ENCODE measurements at places on chromosomes 16 and 17.
A peak's percentile ranks its signal among the peaks of the same experiment; 100 is the strongest.

GRCh38 chr17:34299027-34299426 is 13.5 kb downstream of the CCL11 start:
- DNase-seq: no peak

- no peak for DNase-seq
Measured at GRCh38 chr17:56809106-56809819, 24.5 kb downstream of the C17orf67 start.

DNA sequence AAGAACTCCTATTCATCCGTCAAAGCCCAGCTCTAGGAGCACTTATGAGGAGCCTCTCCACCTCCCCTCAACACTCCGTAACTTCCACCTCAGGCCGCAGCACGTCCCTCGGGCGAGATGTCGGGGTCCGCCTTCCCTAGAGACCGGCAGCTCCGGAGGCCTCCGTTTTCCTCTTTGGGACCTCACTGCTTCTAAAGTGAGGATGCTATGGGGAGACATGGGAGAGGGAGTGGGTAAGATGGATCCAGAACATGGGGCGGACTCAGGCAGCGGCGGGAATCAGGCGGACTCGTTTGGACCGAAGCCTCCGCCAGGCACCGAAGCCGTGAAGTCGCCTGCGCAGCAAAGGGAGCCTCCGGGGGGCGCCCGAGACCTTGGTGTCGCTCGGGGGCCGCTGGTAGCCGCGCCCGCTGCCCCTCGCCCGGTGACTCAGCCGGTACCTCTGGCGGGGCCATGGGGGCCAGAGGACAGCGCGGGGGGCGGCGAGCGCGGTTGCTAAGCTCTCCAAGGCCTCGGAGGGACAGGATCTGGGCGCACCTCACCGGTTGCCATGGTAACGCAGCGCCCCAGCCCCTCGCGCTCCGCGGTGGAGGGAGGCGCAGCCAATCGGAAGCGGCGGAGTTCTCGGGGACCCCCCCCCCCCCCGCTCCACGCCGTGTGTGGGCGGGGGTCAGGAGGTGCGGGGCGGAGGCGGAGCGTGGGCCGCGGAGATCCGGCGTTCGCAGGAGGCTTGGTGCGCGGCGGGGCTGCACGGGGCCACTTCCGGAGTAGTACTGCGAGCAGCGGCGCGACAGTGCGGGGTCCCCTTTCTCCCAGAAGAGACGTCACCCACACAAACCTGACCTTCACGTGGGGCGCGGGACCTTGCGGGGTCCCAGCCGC is 1.3 kb upstream of the HIC1 start:
- DNase-seq: no peak

GRCh38 chr17:4862720-4863119 is 29.6 kb downstream of the MINK1 start:
- no peak for DNase-seq

DNA sequence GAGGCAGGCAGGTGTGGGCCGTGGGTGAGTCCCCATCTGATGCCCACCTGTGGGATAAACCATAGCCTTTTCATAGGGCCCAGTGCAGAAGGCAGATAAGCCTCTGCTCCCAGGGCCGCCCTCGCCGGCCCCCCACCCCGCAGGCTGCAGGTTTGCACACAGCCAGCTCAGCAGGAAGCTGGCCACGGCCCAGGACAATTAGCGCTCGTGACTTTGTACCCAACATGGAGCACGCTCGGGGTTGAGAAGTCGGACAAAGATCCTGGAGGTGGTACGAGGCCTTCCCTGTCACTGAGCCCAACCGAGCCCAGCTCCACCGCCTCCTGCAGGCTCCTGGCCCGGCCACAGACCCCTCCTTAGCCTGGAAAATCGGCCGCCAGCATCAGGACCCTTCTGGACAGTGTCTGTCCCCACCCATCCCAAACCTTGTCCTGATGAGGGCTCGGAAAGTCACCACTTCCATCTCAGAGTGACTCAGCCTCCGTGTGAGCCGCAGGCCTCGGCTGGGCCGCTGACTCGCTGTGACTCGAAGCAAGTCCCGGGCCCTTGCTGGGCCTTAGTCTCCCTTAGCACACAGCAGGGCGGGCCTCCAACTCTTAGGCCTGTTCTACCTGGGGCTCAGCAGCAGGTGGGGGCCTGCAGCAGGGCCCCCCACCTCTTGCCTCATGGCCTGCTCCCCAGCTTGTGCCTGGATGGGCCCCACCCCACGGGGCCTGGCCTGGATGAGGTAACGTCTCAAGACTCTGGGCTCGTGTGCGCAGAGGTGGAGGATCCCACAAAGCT is 22.7 kb downstream of the FAM83G start:
- peak; percentile 31 for DNase-seq

- no peak for DNase-seq
Measured at GRCh38 chr16:81612351-81613163, 166.5 kb upstream of the PLCG2 start.

DNA sequence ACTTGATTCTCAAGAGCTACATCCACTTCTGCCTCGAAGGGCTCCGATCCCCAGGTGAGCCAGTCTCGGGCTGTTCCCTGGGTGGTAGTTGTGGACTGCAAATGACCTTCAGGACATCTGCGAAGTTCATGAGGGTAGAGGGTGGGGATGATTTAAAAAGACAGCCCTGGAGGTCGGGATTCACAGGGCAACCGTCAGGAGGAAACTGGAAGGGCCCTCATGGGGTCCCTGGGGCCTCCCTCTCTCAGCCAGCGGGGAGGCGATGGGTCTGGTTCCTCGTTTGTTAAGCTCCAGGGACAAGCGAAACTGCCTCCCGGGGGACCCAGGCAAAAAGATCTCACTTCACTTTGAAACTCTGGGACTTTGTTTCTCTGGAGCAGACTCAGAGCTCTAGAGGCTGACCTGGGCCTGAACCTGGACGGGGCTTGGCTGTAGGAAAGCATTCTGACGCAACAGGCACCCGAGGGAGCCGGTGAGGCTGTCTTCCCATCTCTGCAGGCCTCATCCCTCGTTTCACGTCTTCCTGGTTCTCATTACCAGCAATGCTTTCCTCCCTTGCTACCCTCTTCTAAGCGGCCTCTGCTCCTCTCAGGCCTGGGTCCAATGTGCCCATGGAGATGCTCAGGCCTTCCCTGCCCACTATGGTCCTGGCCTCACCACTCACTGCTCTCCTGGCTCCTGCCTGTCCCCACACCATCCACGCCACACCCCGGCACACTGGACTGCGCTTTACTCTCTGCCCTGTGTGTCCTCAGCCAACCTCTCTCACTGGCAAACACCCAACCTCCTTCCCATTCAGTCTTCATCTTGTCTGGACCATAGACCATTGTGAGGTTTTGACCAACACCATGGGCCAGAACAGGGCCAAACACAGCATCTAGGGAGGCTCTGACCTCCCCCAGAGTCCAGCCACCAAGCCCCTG is 214.2 kb upstream of the TNRC6C start:
- no peak for DNase-seq

GRCh38 chr17:57870283-57870635 is 20.4 kb upstream of the MRPS23 start:
- no peak for DNase-seq

DNA sequence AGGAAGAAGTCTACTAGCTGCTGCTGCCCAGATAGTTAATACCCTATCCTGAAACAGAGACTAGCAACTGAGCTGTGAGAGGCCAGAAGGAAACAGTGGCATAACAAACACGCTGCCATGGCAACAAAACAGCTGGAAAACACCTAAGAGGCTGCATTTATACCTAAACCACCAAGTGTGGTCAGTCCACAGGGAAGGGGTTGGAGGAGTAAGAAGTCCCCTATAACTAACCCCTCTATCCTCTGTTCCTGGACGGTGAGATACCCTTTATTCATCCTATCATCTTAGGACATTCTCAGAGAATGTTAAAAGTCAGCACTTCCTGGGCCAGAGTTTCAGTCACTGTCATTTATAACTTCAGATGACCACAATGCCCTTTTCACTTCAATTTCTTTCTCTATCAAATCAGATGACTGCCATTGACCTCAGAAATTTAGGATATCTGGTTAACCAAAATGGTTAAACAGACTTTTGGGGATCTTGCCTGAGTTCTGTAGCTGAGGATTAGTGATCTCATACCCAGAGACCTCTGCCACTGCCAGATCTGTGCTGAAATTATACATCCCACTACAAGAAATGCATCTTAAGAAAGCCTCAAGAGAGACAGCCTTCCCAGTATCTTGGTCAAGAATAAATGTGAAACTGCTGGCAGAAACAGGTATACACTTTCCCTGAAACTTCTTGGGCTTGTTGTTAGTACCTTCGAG is 36.2 kb downstream of the STH start:
- DNase-seq: no peak

DNA sequence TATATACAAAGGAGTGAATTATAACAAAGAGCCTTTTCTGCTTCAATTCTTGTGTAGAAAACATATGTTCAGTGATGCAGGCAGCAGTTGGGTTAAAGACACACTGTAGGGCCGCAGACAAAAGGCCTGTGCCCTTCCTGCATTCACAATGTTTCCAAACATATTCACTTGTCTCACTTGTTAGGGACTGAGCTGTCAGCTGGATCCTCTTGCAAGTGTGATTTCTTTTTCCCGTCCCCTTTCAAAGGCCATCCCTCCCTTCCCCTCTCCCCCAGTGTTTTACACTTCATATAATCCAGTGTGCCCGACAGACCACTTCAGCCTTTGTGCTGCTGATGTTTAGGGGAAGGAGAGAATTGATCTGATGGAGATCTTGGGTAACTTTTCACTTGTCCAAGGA is 217.0 kb downstream of the FTO start:
- DNase-seq: no peak

- DNase-seq: no peak
Measured at GRCh38 chr16:15032547-15033308, 23.1 kb downstream of the NTAN1 start.

- DNase-seq: no peak
Measured at GRCh38 chr17:31859487-31860008, 504 bp upstream of the COPRS start.

- no peak for DNase-seq
Measured at GRCh38 chr16:47110939-47111338, 32.8 kb downstream of the NETO2 start.

- no peak for DNase-seq
Measured at GRCh38 chr16:19549673-19550072, 5.8 kb upstream of the VPS35L start.

DNA sequence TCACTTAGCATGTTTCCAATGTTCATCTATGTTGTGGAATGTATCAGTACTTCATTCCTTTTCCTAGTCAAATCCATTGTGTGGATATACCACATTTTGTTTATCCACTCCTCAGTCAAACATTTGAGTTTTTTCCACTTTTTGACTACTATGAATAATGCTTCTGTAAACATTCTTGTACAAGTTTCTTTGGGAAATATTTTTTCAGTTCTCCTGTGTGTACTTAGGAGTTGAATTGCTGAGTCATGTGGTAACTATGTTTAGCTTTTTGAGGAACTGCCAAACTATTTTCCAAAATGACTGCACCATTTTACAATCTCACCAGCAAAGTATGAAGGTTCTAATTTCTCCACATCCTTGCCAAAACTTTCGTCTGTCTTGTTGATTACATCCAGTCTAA is 223.7 kb upstream of the AXIN2 start:
- DNase-seq: peak; percentile 66

GRCh38 chr16:15548482-15548891 is 94.5 kb downstream of the MARF1 start:
- no peak for DNase-seq

DNA sequence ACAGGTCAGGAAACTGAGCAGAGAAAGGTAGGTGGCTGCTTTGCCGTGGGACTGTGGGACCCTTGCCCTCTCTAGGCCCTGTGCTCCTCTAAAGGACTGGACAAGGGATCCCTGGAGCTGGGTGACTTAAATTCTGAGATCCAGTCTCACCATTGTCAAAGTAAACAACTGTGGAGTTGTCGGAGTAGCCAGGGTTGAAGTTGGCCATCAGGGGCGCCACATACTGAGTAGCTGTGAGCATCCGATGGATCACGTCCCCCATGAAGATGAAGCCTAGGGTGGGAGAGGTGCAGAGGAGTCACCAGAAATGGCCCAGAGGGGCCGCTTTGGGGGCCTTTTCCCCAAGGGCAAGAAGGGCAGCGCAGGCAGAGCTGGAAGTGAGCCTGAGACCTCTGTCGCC is 43.5 kb downstream of the PLXDC1 start:
- DNase-seq: no peak

GRCh38 chr16:62583414-62583813 is 547.2 kb upstream of the CDH8 start:
- DNase-seq: no peak

- DNase-seq: no peak
Measured at GRCh38 chr16:12078405-12079280, 102.1 kb downstream of the SNX29 start.

DNA sequence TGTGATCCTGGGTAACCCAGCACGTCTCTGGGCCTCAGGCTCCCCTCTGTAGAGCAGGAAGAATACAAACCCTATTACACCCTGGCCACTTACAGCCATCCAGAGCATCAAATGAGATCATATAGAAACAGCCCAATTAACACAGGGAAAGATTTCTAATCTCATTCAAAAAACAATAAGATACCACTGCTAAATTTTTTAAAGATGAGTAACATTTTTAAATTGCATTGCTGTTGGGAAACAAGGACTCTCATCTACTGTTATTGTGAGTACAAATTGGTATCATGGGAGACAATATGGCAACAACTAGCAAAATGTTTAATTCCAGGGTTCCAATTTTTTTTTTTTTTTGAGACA is 41.1 kb downstream of the SRL start:
- no peak for DNase-seq

- DNase-seq: no peak
Measured at GRCh38 chr17:31003225-31003866, 32.5 kb downstream of the RNF135 start.

DNA sequence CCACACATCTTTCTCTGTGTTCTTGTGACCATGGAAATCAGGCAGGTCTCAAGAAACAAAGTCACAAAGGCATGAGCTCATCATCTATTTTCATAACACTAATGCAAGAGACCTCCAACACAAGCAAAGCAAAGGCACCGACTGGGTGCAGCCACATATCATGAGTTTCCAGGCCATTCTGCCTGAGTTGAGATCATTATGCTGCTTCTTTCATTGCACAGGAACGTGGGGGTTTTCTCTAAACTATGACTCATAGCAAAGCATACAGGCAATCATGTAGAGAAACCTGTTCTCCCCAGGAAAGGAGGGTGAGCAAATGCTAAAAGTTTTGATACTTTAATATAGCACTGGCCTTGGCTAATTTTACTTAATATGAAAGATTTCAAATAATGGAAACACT is 60.7 kb downstream of the GRIN2A start:
- no peak for DNase-seq

- DNase-seq: no peak
Measured at GRCh38 chr17:336110-337021, 16.2 kb downstream of the RPH3AL start.

DNA sequence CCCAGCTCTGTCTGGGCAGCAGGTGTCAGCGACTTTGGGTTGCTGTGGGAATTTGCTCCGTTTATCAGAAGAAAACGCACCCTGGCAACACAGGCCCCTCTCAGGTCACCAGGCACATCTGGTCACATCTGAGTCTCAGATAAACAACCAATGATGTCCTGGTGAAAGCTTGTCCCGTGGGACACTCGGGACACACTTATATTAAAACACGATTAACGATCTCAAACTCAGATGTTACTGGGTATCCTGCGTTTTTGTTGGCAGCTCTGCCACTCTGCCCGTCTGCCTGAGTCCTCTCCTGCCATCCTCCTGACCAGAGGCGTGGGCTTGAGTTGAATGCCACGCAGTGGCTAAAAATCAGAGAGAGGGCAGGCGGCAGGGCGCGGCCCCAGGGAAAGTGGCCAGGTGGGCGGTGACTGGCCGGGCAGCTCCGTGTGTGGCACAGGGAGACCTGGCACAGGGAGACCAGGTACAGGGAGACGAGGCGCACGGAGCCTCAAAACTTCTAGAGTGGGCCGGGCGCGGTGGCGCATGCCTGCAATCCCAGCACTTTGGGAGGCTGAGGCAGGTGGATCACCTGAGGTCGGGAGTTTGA is 2.1 kb downstream of the SECTM1 start:
- DNase-seq: no peak

Data from HCT116 (cell line).